Midbrain (tissue), 1 donor: ENCODE measurements at places on chromosomes 7 and 10.

- no peak for DNase-seq
Measured at GRCh38 chr10:101066146-101066895, 4.5 kb downstream of the KAZALD1 start.

- DNase-seq = no peak
Measured at GRCh38 chr10:75245354-75246250, 9.8 kb upstream of the COMTD1 start.

GRCh38 chr7:78783179-78783962, 670.1 kb downstream of the MAGI2 start:
- no peak for DNase-seq

- no peak for DNase-seq
Measured at GRCh38 chr10:108500396-108500795, 1335.9 kb upstream of the SORCS1 start.

DNA sequence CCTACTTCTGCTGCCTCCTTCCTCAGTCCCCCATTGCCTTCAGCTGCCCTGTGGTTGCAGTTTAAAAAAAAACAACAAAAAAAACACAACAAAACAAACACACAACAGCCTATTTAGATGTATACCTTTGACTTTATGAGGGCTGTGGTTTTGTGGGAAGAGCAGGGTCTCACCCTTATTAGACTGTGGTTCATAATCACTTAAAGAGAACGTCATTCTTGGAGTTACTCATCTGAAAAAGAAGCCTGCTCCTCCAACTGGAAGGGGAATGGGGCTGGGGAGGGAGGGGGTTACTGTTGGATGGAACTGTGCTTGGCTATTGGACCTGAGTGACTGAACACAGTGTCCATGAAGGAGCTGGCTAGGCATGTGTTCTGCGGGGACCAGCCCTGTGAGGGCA, 48.1 kb downstream of the SDK1 start:
- DNase-seq = no peak

GRCh38 chr7:25638068-25638467, 409.8 kb upstream of the NPVF start:
- no peak for DNase-seq
